ENCODE measurements at places on chromosomes 16 and 17.

GRCh38 chr16:57390636-57391295, 13.8 kb upstream of the CCL17 start:
- no peak for DNase-seq

- DNase-seq: no peak
Measured at GRCh38 chr17:77246110-77247047, 105.6 kb downstream of the SEC14L1 start.

DNA sequence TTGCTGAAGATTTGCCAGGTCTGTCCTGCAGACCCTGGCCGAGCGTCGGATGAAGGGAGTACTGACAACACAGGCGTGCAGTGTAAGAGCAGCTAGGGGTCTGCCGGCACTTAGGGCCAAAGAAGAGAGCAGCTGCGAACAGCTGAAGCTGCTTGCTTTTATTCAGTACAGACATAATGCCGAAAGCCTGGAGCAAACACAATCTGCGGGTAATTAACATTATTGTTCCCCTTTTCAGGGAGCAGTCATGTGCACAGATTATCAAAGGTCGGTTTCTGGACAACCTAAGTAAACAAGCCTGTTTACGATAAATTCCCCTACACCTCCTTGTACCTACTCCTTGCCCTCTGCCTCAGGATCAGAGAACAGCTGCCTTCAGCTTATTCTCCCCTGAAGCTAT, 12.0 kb upstream of the KRT23 start:
- no peak for DNase-seq

DNA sequence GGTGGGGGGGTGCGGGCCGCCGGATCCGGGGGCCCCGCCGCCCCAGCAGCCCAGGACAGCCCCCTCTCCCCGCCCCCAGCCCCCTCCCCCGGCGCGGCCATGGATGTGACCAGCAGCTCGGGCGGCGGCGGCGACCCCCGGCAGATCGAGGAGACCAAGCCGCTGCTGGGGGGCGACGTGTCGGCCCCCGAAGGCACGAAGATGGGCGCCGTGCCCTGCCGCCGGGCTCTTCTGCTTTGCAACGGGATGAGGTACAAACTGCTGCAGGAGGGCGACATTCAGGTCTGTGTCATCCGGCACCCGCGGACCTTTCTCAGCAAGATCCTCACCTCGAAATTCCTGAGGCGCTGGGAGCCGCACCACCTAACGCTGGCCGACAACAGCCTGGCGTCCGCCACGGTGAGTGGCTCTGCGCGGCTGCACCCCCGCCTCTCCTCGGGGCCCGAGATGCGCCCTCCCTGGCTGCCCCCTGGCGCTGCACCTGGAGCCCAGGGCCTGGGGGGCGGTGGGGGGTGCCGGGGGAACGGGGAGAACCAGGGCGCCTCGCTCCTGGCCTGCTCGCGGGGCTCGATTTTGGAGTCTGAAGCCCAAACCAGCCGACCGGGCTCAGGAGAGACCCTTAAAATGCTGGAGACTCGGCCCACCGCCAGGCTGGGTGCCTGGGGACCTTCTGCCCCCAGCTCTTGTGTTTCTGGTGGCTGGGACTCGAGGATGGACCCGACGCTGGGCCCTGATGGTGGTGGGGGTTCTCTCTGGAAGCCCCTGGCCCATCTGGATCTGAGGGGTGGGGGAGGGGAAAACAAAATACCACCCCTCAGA, 744 bp downstream of the CMIP start:
- no peak for DNase-seq

DNA sequence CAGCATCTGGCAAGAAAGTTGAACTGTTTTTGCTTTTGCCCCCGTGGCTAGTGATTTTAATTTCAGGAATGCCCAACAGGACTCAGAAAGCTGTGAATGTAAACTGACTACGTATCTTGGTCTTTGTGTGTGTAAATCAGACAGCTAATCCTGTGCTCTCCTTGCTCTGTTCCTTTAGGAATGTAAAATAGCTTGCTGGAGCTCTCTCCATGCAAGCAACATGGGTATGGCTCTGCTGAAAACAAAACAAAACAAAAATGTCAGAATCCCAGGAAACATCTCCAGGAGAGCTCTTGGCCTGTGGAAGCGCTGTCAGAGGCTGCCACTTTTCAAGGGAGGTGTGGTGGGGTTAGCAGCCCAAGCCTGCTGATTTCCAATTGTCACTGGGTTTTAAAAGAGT, 161.8 kb upstream of the NOG start:
- no peak for DNase-seq

DNA sequence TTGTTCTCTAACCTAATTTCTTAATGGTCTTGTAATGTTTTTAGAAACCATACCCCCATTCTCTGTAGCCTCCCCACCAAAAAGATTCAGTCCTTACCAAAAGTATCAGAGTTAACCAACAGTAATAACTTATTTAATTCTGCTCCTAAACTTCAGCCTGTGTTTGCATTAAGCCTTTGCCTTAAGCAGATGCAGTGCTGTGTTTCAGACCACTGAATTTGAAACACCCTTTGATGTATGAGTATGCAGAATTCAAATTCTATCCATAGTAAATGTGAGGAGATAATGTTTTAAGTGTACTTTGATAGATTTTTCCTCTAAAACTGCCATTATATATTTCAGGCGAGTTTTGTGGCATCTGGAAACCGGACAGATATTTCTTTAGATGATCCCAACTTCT, 171.6 kb upstream of the RBL2 start:
- DNase-seq: no peak

DNA sequence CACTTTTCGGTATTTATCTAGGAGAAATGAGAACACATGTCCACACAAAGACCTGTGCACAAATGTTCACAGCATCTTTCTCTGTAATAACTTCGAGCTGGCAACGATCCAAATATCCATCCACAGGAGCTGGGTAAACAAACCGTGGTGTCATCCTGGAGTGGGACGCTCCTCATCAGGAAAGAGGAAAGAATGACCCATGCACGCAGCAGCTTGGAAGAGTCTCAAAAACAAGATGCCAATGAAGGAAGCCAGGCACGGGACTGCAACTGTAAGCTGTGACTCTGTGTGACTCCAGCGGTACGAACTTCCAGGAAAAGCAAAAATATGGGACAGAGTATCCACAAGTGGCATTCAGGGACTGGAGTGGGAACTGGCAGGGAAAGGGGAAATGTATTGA, 36.7 kb upstream of the CIBAR2 start:
- DNase-seq: no peak

- no peak for DNase-seq
Measured at GRCh38 chr16:54652201-54652770, 278.4 kb upstream of the IRX5 start.

- no peak for DNase-seq
Measured at GRCh38 chr17:8256691-8257090, 7.6 kb downstream of the PFAS start.

DNA sequence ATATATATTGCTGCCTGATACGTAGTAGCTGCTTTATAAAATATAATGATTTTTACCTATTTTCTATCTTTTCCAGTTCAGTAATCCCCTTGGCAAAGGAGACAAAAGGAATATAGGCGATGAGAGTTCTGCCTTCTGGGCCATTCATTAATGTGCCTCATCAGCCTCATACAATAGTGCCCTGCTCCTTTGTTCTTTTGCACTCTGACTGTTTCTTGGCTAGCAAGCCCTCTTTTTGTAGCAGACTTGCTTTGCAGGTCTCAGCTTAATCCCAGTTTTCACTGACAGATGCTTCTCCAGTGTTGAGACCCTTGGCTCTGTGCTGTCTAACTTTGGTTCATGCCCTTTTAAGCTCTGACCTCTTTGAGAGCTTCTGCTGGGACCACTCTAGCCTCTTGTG, 10.4 kb downstream of the HSD17B2 start:
- no peak for DNase-seq

- DNase-seq: no peak
Measured at GRCh38 chr17:68560966-68561720, 40.0 kb downstream of the FAM20A start.

- DNase-seq: no peak
Measured at GRCh38 chr17:47719411-47720152, 13.5 kb upstream of the TBX21 start.

- no peak for DNase-seq
Measured at GRCh38 chr17:2144701-2145100, 89.8 kb downstream of the HIC1 start.

GRCh38 chr17:2259769-2260536, 43.6 kb downstream of the SMG6 start:
- no peak for DNase-seq

GRCh38 chr17:72775237-72775636, 317.3 kb downstream of the SLC39A11 start:
- no peak for DNase-seq

- no peak for DNase-seq
Measured at GRCh38 chr17:8494506-8495111, 58.9 kb downstream of the NDEL1 start.

DNA sequence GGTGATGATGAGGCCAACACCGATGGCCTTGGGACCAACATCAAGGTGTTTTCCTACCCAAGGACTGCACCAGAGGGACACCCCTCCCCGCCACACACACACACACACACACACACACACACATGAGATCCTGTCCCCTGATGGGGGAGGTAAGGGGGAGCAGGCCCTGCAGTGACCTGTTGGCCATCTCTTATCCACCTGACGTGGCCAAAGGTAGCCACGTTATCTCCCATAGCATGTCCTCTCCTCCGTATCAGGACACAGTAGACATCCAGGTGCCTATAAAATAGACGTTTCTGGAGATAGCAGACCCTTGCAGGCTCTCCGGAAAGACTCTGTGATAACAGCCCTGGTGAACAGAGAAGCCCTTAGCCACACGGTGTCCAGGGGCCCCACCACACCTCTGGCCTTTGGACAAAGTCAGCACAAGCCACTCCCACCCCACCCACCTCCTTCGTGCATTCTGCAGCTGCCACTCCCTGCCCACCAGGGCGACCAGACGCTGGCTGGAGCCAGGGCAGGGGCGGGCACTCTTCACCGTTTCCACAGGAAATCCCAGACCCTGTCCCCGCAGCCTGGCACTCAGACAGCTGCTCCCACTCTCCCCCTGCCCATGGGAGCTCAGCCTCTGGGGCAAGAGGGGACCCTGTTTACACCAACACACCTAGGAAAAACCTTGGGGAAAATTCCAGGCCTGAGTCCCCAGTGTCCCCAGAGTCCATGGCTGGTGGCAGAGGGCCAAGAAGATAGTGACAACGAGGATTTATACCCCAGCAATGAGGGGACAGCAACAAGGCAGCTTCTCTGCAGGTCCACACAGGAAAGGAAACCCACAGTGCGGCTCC, 15.4 kb upstream of the ENPP7 start:
- no peak for DNase-seq

- no peak for DNase-seq
Measured at GRCh38 chr16:47644166-47644565, 183.0 kb downstream of the PHKB start.

GRCh38 chr17:54920819-54921218, 20.2 kb downstream of the TOM1L1 start:
- no peak for DNase-seq

- no peak for DNase-seq
Measured at GRCh38 chr17:7667656-7668406, 17.1 kb downstream of the ATP1B2 start.

DNA sequence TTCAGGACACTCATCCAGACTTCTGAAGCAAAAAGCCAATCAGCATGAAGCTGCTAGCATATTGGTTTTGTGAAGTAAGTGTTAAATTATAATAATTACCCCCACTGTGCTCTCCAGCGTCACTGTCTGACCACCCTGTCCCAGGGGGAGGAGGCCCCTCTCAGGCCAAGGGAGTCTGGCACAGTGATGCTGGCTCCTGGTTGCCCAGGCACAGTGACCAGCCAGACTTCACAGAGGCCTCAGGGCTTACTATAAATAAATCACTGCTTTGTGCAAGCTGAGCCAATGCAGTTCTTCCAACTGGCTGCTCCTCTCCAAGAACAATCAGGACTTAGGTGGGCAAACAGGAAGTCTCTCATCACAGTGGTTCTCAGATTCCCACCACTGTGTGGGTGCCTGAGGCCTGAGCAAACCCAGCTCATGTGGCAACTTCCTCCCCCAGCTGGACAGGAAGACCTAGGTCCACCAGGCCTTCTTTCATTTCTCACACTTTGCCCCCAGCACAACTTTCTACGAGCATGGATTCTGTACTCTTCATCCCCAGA, 1.7 kb upstream of the DBNDD1 start:
- no peak for DNase-seq

DNA sequence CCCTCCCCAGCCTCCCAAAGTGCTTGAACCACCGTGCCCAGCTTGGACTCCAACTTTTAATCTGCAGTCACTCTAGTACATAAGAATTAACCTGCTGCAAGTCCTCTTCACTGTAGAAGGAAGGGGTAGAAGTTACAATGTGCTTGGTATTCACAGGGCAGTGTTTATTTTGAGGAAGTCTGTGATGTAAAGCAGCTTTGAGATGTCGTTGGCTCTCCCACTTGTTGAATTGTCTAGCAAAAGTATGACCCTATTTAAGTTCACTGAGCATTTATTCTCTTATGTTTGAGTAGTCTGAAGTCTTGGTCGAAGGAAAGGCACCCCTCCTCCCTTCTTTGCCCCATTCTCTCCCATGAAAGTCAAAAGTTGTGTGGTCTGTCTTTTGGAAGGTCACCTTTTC, 28.2 kb downstream of the SF3B3 start:
- no peak for DNase-seq

- DNase-seq: no peak
Measured at GRCh38 chr17:73972901-73973300, 230.6 kb upstream of the RPL38 start.

DNA sequence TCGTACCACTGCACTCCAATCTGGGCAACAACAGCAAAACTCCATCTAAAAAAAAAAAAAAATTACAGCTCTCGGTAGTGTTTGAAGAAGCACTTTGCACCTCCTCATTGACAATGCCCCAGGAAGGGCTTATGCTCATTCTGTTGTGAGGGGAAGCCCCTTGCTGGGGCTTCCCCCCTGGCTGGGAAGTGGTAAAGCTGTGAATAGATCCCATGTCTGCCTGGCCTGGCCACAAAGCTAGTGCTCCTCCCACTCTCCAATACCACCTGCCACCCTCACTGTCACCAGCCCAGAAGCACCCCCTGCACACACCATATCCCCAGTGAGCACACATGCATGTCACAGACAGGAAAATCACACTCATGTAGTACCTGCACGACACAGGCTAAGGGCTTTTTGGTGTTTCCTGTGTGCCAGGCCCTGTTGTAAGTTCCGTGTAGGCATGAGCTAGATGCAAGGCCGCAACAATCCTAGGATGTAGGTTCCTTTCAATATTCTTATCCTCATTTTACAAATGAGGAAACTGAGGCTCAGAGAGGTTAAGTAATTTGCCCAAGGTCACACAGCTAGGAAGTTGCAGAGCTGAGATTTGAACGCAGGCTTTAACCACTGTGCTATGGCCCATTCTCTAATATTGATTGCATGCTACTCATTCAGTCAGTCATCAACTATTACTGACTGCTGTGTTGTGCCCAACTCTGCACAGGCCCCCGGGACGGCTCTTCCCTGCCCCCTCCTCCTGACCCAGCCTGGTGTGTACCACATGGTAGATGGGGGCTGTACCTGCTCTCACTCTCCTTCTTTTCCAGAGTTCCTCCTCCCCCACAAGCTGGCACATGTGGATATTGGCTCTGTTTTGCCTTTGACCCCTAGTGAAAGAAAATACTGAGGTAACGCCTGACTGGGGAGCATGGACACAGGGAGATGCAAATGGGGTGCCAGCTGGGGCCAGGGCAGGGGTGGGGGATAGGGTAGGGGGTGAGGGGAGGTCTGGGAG, 11.9 kb upstream of the COL1A1 start:
- peak; percentile 16 for DNase-seq

GRCh38 chr17:72165192-72165866, 44.5 kb downstream of the SOX9 start:
- DNase-seq: no peak

Measured in DMS 273 treated with DMSO at 0.1 percent for 48 hours (cell line).